NCI-H187 treated with DMSO at 0.1 percent for 48 hours (cell line): ENCODE measurements at places on chromosomes 4 and X.

DNA sequence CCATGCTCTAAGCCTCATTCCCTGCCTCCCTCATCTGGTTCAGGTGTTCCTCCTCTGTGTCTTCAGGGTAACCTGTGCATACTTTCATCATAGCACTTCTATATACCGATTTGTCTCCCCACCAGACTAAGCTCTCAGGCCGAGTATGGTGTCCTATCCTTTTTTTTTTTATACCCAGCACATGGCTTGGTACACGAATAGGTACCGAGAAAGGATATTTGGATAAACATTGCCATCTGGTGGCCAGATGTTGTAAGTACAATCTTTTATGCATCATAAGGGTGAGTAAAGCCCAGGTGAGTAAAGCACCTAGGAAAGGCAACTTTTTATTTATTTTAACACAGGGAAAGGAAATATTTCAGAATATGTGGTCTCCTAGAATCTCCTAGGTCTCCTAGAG, 68.4 kb downstream of the MID2 start:
- DNase-seq: peak; percentile 7

DNA sequence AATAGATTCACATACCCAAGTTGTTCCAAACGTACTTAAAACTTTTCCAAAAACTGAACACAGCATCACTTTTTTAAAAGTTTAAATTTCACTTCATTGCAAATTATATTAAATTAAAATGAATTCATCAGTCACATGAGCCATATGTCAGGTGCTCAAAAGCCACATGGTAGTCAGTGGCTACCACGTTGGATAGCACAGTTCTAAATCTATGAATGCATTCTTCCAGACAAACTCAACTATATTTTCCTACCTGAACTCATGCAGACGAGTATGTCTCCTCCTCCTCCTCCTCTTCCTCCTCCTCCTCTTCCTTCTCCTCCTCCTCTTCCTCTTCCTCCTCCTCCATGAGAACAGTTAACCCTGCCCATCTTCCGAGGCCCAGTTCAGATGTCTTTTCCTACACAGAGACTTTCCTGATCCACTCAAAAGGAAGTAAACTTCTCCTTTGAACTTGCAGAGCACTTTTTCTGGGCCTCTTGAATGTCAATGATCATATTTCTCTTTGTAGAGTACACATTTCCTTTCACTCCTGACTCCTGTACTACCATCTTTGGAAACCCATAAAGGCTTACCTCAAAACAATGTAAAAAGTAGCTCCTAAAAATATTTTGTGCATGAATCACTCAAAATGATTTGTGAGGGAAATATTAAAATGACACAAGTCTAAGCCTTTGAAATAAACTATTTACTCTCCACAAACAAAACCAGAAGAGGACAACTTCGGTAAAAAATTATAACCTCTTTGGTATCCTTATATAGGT, 172.6 kb downstream of the AMELX start:
- DNase-seq: no peak

DNA sequence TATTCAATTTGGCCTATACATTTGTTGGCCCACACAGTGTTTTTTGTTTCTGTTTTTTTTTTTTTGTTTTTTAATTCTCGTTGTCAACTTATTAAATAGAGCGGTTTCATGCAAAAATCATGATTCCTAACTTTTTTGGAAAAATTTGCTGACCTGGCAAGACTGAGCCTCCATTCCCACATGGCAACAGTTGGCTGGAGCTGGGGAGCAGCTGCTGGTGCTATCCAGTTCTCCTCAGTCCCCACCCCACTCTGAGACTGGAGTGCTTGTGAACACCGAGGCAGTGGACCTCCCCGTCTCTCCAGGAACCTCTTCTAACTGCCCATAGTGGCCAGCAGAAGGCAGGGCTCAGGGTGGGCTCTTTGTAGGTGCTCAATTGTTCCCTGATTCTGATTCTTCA, 95.7 kb upstream of the OTUD4 start:
- no peak for DNase-seq

DNA sequence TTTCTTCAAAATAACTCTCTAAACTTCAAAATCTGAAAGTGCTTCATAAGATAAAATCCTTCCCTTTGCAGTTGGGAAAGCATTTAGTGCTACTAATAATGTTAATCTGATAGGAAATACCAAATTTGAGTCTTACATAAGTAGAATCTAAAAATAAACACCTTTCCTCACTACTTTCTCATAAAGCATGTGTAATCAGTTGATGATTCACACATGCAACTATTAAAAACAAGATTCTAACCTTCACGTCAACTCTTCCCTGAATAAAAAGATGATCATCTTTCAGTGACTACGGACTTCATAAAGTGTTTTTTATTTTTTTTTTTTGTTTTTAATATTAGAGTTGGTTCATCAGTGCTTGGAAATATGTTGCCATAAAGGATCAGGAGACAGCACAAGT, 172.6 kb downstream of the ACTRT1 start:
- DNase-seq: no peak

DNA sequence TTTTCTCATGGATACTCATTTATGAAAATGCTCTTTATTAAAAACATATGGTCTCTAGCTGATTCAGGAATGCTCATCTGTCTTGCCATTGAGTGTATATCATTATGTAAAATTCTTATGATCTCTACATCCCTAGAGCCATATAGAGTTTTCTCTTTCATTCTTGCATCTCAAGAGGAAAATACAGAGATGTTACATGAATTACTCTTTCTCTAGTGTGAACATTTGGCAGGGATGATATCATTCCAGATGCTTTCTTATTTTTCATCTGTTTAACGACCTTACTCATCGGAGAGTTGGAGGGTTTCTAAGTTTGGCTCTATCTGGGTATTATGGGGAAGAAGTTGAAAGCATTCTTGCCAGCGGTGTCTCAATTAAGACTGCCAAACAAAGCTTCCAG, 202.9 kb upstream of the SLC7A11 start:
- no peak for DNase-seq

DNA sequence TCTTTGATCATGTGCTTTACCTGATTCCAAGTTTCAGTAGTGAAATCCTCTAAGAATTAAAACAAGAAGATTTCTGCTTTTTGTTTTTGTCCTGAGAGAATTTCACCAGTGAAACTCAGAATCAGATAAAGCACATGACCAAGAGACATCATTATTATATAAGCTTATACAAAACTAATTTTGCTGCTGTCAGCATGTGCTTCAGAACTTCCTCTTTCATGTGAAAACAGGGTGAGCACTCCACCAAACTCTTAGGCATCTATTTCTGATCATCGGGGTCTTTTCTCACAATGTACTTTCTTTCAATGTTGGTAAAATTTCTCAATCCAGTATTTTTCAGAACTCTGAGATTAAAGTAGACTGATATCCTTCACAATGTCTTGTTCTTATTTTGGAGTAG, 152.1 kb downstream of the SLC39A8 start:
- no peak for DNase-seq

DNA sequence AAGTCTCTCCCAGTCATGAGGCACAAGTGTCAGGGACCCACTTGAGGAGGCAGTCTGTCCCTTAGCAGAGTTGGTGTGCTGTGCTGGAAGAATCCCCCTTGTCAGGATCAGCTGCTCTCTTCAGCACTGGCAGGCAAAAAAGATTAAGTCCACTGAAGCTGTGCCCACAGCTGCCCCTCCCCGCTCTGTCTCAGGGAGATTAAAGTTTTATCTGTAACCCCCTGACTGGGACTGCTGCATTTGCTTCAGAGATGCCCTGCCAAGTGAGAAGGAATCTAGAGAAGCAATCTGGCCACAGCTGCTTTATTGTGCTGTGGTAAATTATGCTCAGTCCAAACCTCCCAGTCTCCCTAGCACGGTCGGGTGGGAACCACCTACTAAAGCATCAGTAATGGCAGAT, 37.4 kb upstream of the HEPH start:
- no peak for DNase-seq

- DNase-seq: peak; percentile 0
Observed at GRCh38 chr4:166091912-166092510, 219.0 kb downstream of the TLL1 start.

- DNase-seq: peak; percentile 19
Observed at GRCh38 chr4:111641813-111642579, 503.3 kb upstream of the FAM241A start.

GRCh38 chr4:1179089-1179441, 6.7 kb upstream of the SPON2 start:
- DNase-seq: no peak

DNA sequence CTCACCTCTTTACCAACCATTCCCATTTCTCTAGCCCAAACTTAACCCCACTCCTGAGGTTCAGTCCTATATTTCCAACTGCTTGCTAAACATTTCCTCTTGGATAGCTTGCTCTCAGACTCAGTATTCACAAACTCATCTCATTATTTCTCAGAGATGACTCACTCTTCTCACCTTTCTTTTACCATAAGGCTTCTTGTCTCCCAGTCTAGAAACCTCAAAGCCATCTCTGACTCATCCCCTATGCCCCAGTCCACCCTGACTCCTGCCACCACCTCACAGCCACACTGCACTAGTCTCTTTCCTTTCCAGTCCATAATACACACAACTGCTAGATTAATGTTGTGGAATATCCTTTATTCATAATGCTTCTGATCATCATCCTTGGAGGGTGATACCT, 4.8 kb downstream of the FRMPD3 start:
- DNase-seq: no peak

GRCh38 chr4:108172231-108172752, 3.6 kb upstream of the LEF1 start:
- no peak for DNase-seq

GRCh38 chrX:121558886-121559285, 511.5 kb downstream of the GLUD2 start:
- no peak for DNase-seq

- DNase-seq: no peak
Observed at GRCh38 chr4:151854731-151855130, 93.9 kb upstream of the GATB start.

DNA sequence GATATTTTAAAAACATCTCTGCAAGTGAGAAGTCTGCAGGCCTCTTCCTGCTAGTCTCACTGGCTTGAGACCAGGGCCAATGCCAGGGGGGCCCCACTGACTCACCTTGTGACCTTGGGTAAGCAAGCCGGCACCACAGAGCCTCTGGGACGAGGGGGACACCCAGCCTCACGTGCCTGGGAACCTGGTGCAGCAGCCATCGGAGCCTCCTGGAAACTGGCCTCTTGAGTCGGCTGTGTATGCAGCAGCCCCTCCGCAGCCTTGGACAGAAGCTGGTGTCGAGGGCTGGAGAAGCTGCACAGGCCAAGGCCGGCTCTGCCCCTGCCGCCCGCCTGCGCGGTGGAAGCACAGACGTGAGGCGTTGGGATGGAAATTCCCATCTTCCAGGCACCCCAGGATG, 8.7 kb downstream of the TADA2B start:
- DNase-seq: no peak

- DNase-seq: no peak
Observed at GRCh38 chr4:5746829-5747737, 36.1 kb downstream of the EVC start.

GRCh38 chr4:8525383-8526120, 54.6 kb upstream of the GPR78 start:
- no peak for DNase-seq

- no peak for DNase-seq
Observed at GRCh38 chrX:145532176-145532780, 285.0 kb downstream of the SPANXN1 start.

- no peak for DNase-seq
Observed at GRCh38 chr4:91028228-91028627, 901.0 kb downstream of the CCSER1 start.

DNA sequence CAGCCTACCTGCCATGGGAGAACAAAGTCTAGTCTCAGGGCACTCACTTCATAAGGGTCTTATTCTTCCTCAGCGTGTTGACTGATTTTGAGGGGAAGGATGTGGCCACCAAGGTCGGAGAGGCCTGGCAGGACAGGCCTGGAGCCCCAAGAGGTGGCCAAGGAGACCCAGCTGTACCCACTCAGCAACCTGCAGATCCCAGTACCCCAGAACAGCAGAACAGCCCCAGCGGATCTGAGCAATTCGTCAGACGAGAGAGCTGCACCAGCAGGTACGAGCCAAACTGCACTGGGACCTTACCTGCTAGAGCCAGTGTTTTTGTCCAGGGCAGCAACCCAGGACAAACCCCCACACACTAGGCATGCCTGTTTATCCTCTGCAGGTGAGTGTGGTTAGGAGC, 34.3 kb downstream of the PNMA5 start:
- DNase-seq: no peak

- DNase-seq: no peak
Observed at GRCh38 chrX:19496711-19497110, 18.6 kb downstream of the MAP3K15 start.

DNA sequence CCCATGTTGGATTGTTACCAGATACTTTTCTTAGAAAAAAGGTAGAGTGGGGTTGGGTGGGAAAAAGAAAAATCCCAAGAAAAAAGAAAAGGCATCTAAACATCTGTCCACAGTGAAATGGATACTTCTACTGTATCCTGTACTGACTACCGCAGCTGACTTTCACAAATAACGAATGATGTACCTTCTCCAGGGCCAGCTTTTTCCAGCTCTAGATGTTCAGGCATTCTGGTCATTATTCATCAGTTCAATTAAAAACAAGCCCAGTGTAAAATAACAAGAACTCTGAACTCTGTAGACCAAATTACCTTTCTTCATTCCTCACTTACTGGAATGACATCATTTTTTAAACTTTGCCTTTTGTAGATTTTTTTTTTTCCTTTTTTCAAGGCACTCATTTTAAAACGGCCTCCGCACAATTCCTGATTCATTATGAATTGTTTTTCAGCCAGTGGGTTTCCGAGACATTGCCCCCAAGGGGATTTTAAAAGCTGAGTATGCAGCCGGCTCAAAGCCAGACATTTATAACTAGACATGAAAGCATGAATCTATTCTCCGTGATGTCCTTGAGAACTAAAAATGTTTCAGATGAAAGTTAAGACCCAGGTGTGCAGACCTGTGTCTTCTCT, 113.5 kb downstream of the PRKX start:
- no peak for DNase-seq

DNA sequence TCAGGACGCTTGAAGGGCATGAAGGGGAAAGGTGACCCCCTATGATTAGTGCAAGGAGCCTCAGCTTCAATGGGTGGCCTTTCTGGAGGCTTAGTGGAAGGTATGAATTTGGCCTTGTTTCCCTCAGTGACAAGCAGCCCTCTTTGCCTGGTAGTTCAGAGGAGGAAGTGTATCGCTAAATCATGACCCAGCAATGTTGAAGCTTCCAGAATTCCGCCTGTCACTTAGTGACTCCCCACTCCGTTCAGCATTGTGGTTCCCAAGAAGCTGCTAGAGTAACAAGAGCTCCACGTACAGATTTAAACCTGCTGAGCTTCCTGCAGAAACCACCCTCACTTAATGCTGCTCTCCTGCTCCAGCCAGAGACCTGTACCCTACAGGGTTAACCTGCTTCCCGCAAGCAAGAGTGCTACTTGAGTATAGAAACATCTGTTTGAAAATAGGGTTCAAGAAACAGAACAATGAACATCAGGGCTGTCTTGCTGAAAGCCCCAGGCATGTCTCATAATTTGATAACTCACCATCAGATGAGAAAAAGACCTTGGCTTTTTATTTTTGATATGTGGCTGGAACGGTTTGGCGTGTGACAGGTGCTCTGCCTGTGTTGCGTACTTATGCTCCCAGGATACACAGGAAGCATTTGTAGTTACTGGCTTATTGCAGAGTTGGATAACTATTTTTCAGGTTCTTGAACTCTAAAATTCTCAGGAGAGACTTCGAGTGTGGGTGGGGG, 105.2 kb downstream of the UCHL1 start:
- peak; percentile 54 for DNase-seq

GRCh38 chr4:119550857-119551532, 77.6 kb downstream of the PDE5A start:
- no peak for DNase-seq

GRCh38 chrX:55638933-55639332, 15.7 kb downstream of the FOXR2 start:
- no peak for DNase-seq

GRCh38 chr4:125444166-125444565, 129.4 kb downstream of the FAT4 start:
- DNase-seq: no peak

- no peak for DNase-seq
Observed at GRCh38 chr4:162059656-162060055, 104.1 kb downstream of the FSTL5 start.
